Thymus (tissue), 14 donors: ENCODE measurements at places on chromosomes 5 and 9. TPM values are rescaled to one million over a fixed set of nuclear protein-coding genes. Genes with fewer than 3 reads are reported as not detected.

The ESM1 gene
- total RNA-seq = 0.38 TPM

The CDC20B gene
- 0.19 TPM for total RNA-seq

DNA sequence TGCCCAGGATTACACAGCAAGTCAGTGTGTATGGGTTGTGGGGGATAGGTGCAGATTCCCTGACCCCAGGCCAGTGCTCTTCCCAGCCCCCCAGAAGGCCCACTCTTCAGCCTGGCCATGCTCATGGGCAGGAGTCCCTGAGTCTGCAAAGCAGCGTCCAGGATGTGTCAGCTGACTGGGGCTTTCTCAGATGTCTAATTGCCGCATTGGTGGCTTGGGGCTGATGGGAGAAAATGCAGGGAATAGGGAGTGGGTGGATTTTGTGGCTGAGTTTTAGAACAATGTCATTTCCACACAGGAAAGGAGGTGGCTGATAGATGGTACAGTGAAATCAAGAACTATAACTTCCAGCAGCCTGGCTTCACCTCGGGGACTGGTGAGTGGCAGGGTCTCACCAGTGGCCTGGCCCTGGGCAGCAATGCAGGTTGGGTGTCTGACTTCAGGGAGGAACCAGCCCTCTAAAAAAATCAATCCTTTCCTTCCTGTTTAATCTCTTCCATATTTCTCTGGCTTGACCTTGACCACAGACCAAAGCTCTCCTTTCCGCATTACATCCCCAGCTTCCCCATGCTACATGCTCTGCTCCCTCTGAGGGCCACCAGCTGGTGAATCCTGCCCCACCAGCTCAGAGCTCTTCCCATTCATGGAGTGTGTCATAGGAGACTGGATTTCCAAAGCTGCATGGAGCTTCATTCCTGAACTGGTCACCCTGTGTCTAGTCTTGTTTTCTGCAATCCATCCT lies 14.2 kb downstream of the GLIPR2 start:
- peak overlapping the region; percentile 91 for H3K27ac ChIP-seq
- no peaks in the 10 kb centered on the region for H3K36me3 ChIP-seq
- H3K27me3 ChIP-seq = no peaks in the 10 kb centered on the region
- DNase-seq = peak; percentile 11
- peak overlapping the region; percentile 49 for H3K4me3 ChIP-seq
- peaks cover 49% of the 10 kb centered on the region for H3K4me1 ChIP-seq

GRCh38 chr9:114216081-114216480 lies 60.7 kb downstream of the COL27A1 start:
- no peaks in the 10 kb centered on the region for H3K4me1 ChIP-seq
- H3K27ac ChIP-seq = no peak overlapping the region
- H3K27me3 ChIP-seq = no peaks in the 10 kb centered on the region
- no peak for DNase-seq

DNA sequence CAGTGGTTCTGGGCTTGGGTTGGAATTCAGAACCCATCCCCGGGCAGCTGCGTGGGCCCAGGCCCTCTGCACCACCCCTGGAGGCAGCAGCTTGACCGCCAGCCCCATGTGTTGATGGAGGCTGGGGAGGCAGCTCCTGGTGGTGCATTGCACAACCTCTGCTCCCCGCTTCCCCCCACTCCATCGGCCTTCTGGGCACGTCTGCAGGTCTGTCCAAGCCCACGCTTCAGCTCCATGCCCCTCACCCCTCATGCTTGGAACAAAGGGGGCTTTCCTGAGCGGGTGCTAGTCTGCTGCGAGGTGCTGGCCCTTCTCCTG lies 1.4 kb downstream of the NCS1 start:
- H3K27me3 ChIP-seq = peaks cover 78% of the 10 kb centered on the region
- peaks cover 2% of the 10 kb centered on the region for H3K4me1 ChIP-seq
- H3K36me3 ChIP-seq = no peaks in the 10 kb centered on the region

DNA sequence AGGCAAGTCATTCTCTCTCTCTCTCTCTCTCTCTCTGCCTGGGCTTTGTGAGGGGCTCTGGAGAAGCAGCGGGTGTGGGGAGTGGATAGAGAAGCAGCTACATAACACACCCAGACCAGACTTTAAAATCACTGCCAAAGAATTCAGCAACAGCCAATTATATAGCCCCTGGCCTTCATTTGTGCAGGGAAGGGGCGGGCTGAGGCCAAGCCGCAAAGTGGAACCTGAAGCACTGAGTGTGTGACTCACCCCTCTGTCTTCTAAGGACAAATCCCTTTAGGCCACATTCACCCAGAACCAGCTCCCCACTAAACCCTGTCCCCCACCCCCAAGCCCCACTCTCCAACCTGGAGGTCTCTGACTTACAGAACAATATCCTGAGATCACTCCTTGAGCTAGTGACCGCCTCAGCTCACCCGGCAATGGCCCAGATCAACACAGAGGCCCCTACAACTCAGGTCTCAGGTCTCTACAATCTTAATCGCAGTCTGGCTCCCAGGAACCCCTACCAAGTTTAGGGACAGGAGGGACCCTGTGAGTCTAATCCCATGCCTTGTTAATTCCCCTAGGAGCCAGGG lies 6.0 kb downstream of the B4GALT1 start:
- H3K4me1 ChIP-seq = peaks cover 71% of the 10 kb centered on the region
- no peaks in the 10 kb centered on the region for H3K36me3 ChIP-seq
- no peak for DNase-seq
